ENCODE measurements at places on chromosomes 6 and 20. TPM values are rescaled to one million over a fixed set of nuclear protein-coding genes. Genes with fewer than 3 reads are reported as not detected.

DNA sequence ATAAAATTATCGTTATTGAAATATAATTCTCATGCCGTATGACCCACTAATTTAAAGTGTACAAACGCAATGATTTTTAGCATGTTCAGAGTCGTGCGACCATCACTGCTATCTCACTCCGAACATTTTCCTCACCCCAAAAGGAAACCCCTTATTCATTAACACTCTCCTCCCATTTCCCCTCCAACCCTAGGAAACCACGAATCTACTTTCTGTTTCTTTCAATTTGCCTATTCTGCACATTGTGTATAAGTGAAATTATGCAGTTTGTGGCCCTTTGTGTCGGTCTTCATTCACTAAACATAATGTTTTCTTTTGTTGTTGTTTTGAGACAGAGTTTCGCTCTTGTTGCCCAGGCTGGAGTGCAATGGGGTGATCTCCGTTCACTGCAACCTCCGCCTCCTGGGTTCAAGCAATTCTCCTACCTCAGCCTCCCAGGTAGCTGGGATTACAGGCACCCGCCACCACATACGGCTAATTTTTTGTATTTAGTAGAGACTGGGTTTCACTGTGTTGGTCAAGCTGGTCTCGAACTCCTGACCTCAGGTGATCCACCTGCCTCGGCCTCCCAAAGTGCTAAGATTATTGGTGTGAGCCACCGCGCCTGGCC lies 99.7 kb upstream of the ZNF217 start:
- DNase-seq, result no peak

IL17F gene
- total RNA-seq, result not detected

DNA sequence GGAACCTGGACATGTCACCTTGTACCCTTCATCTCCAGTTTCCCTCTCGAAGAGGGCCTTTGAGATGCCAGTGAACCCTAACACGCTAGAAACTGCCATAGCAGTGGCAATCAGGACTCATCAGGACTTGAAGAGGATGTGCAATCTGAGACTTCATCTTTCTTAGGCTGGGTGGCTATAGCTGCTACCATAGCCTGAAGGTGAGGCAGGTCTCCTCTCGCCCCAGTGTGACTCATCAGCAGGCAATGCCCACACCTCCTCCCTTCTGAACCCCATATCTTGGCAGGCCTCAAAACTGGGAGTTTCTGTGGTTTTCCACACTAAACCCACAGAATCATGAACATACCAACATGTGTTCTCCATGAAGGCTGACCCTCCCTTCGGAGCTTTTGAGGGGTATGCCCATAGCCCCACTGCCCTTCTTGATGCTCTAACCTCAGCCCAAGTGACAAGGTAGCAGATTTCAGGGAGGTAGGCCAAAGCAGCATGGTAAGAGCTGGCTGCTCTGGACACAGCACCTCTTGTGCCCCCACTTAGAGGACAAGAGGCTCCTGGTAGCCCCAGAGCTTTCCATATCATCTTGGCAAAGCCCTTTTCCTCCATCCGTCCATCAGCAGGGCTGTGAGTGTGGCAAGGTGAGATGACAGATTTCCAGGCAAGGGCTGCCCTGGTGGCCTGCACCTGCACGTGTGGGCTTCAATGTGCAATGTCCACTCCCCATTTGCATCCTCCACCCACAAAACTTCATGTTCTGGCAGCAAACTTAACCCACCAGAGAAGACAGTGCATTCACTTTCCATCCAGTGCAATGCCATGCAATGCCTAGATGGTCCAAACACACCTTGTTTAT lies 2.6 kb downstream of the BLCAP start:
- DNase-seq, result no peak

LY6G5B gene
- total RNA-seq, result 11.8 TPM

MRPS26 gene
- total RNA-seq, result 71.6 TPM

GRCh38 chr6:53985366-53985765 lies 125.9 kb upstream of the MLIP start:
- no peak for DNase-seq

DNA sequence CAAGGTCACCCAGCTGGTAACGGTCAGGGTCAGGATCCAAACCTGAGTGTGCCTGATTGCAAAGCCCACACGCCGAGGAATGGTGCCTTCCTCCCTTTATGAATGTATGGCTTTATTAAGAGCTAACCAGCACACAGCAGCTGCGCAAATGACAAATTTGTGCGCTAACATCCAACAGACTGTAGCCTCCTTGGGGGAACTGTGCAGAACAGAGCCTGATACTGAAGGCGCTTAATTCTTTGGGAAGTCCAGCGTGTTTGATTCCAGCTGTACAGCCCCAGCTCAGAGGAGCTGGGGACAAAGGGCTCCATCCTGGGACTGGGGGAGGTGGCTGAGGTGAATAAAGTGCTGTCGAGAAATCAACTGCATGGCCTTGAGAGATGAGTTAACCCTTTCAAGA lies 75.7 kb upstream of the JARID2 start:
- no peak for DNase-seq

DNA sequence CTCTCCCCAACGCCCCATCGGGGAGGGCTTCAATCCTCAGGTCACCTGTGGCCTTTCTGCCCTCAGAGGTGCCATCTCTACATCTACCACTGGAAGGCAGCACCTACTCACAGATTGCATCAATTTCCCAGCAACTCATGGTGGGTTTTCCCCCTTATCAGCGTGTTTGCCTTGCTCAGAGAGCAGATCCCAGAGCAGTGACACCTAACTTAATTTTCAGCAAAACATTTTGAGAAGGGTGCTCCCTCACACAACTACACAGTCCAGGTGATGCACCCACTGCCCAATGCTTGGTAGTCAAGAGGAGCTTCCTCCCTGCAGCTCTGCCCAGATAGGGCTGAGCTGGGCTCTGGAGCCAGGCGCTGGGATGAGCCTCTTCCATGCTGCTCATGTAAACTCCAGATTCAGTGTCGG lies 48.2 kb downstream of the PLG start:
- no peak for DNase-seq

DNA sequence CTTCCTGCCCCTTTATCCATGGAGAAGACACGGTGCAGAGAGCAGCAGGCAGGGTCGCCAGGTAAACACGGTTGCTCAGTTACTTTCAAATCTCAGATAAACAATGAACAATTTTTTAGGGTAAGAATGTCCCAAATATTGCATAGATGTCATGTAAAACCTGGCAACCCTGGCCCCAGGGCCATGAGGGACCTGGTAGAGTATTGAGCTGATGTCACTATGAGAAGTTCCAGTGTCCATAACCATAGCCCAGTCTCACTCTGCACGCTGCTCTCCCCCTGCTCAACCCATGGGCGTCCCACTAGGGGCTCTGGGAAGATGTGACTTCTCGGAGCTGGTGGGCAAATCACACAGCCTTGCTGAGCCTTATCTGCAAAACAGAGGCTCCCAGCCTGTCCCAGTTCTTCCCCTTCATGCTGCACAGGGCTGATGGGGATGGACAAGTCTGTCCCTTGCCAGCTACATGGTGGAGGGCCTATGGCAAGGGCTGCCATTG lies 71.3 kb upstream of the TOP1 start:
- DNase-seq, result no peak

DNA sequence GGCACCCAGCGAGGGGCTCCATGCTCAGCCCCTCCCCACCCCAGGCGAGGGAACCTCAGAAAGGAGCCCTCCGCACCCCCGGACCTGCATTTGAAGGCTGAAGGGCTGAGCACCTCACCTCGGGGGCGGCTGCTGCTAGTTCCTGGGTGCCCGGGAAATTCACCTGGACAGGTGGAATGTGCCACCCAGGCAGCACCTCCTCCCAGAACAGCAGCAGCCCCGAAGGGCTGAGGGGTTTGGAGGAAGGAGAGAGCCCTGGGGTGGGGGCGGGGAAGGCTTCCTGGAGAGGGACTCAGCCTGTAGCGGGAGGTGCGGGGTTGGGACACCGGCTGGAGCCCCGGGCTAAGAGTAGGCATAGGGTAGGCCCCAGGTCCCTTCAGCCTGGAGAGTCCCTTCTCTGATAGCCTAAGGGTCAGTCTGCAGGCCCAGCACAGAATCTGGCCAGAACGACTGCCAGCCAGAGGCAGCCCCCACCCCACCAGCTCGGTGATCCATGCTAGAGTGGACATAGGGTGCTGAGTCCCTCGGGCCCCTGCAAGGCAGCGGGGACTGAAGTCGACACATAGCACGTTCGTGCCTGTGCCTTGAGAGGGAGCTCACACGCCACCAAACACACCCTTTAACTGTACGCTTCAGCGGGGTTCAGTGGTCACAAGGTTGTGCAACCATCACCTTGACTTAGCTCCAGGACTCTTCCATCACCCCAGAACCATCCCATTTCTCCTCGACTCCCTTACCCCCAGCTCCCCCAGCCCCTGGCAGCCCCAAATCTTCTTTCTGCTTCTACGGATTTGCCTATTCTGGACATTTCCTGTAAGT lies 180.9 kb downstream of the TAF4 start:
- no peak for DNase-seq

DNA sequence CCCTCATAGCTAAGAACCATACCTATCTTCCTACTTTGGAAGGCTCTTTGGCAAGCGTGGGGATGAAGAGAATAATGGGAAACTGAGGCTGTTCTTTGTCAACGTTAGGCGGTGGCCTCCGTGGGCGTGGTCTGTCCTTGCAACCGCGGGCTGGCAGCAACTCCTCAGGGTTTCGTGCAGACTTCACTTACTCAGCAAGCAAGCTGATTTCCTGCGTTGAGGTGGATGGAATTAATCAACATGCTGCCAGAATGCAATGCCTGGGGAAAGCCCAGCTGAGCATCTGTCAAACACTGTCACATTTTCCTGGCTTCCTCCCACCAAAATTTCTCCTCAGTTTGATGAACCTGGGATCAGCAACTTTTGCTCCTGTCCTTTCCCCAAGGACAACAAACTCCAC lies 9.2 kb upstream of the IL17F start:
- DNase-seq, result no peak

GRCh38 chr6:64383277-64383676 lies 747.7 kb downstream of the PHF3 start:
- DNase-seq, result no peak

RIMS4 gene
- total RNA-seq, result 11.5 TPM

DNA sequence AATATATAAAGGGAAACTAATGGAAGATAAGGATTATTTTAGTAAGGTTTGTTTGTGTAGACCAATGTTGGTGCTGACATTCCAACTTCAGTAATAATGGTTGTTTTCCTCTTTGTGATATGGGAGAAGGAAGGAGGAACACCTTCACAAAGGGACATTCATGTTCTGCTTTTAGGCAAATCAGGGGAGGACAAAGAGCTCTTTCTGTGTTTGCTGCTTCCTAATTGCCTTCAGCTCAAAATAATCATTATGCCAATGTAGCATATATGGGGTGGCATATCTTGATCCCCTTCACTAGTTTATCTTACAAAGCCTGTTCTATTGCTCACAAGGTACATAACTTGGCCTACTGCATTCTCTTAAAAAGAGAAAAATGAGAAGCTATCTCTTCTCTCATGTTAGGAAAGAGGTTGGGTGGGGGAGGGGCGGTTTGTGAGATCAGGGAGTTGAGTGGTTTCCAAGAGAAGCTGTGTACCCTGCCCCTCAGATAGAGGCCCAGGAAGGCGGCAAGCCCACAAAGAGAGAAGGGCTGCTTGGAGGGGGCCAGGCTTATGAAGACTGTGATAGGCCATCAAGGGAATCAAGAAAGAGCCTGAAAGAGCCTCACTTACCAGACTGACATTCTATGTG lies 4.7 kb upstream of the ADGRG6 start:
- DNase-seq, result no peak

DNA sequence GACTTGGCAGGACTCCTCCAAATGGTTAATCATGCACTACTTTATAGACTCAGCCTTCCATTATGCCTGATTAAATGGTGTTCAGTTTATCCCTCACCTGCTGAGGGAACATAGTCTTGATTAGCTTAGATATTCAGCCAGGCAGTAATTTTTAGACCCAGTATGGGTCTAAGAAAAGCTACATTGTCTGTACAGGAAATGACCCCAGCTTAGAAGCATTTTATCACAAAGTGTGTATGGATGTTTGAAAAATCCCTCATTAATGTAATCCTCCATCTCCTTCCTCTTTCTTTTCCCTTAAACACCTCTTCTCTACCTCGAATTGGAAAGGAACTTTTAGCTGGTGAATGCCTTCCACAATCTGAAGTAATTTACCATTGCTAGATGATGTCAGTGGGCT lies 252.2 kb upstream of the BMP2 start:
- DNase-seq, result no peak

DNA sequence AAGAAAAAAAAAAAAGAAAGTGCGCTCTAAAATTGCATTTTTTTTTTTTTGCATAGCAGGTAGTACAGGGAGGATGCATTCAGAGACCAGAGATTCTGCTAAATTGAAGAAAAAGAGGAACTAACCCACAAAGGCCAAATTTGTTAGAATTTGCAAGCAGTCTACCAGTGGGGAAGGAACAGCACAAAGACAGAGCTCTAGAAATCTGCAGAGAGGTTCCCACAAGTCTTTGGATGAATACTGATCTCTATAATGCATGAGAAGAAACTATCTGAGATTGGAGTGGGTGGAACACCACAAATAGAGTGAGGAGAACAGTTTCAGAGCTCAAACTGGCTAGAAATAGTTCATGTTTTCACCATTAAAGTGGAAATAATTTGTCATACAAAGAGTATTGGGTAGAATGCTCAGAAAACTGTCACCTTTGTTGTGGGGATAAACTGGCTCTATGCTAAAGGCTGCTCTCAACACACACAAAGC lies 79.6 kb upstream of the AHI1 start:
- DNase-seq, result no peak

GRCh38 chr20:14291502-14291901 lies 45.9 kb downstream of the FLRT3 start:
- DNase-seq, result no peak

TOX2 gene
- total RNA-seq, result 4.8 TPM

DNA sequence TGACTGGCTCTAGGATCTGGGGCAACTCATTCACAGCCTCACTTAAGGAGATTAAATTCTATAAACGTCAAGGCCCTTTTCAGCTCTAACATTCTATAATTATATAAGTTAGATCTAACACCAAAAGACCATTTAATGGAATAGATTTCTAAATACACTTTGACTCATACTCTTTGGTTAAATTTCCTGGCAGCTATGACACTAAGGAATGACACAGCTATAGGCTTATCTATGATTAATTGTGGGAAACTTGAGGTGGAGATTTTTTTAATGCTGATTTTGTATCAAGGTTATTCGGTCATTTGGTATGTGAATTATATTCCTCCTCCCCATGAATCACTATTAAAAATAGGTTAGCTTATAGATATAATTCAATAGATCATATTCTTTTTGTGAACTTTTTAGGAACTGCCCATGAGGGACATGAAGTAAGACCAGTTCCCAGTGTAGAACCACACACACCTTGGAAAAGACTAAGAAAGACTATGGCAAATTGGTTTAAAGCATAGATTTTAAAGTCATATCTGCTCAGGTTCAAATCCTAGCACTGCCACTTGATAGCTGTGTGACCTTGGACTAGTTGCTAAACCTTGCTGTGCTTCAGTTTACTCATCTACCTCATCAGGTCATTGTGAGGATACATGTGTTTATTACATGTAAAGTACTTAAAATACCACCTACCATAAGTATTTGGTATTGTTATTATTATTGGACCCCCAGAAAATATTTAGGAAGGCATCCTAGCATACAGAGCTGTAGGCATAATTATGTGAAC lies 116.0 kb downstream of the CRYBG1 start:
- DNase-seq, result no peak

LST1 gene
- not detected for total RNA-seq
